ENCODE measurements at places on chromosomes 11 and 22.

DNA sequence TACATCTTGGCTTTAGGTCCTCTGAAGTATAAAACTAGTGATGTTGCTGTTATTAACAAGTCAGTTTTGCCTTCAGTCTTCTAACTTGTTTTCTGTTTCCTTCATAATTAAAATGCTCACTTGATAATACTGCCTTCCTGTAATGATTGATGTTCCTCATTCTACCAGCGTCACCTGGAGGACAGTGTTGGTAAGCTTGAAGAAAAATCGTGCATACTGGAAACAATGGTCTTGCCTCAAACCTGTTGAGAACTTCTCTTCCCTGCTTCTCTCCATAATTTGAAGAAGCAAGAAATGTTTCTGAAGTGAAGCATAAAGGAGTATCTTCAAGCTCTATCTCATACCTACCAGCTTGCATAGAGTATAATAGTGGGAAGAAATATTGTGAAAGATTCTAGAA is 3.0 kb downstream of the YWHAH start:
- no peak for DNase-seq

- DNase-seq, result no peak
These were observed 25.9 kb upstream of the HTATIP2 start for GRCh38 chr11:20337526-20338154.

- DNase-seq, result no peak
These were observed 51.6 kb upstream of the SYT13 start for GRCh38 chr11:45337583-45338360.

DNA sequence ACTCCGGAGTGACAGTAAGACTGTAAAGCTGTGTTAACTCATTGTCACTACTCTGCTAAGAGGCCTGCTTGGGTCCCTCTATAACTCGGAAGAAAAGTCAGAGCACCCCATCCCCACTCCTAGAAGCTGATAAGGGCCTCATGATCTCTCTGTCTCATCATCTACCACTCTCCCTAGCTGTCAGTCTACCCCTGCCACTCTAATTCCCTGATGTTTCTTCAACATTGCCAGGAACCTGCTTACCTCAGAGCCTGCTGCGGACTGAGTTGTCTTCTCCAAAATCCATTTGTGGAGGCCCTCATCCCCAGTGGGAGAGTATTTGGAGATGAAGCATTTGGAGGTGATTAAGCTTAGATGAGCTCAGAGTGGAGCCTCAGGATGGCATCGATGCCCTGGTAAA is 1092.2 kb downstream of the TBC1D22A start:
- no peak for DNase-seq

GRCh38 chr11:12393691-12394090 is 16.3 kb downstream of the PARVA start:
- DNase-seq, result no peak

- no peak for DNase-seq
These were observed 25.1 kb upstream of the PAMR1 start for GRCh38 chr11:35550374-35551036.

GRCh38 chr11:84566671-84567070 is 1060.5 kb downstream of the DLG2 start:
- DNase-seq, result no peak

DNA sequence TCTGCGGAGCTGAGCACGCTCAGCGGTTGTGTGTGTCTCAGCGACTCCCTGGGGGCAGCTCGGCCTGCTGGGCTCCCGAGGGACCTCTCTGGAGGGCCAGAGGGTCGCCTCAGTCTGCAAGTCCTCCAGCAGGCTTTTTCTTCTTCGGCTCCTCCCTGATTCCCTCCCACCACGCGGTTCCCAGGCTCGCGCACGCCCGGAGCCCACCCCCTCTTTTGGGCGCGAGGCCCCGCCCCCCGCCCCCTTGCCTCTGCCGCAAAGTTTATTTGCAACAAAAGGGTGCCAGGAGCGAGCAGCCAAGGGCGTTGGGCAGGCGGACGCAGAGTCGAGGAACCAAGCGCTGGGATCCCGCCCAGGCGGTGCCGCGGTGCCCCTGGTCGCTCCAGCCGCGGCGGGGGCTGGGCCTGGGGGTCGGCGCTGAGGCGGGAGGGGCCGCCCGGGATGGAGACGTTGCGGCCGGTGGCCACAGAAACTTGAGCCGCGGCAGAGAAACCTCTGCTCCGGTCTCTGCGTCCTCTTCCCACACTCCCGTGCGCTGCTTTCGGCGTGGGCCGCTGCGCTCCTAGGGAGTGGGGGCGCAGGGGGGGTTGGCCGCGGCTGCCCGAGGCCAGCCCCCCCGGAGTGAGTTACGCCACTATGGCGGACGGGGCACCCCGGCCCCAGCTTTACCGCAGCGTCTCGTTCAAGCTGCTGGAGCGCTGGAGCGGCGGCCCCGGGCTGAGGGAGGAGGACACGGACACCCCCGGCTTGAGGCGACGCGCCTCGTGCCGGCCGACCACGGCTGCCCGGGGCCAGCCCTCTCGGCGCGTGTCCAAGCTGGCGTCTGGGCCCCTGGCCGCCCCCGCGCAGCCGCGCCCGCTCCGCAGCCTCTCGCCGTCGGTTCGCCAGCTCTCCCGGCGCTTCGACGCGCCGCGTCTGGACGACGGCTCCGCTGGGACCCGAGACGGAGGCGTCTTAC is at the start of gene ARHGEF17:
Gene ARHGEF17, plus strand, starts transcription at position 274 of the 958 bp plus-strand sequence. Its CDS starts 363 bp downstream, at position 637.
- DNase-seq, result peak; percentile 55

GRCh38 chr11:78374917-78375316 is 42.7 kb downstream of the GAB2 start:
- DNase-seq, result no peak

GRCh38 chr11:112777283-112777751 is 183.9 kb upstream of the NCAM1 start:
- DNase-seq, result no peak

GRCh38 chr11:57311109-57311936 is 13.4 kb downstream of the TNKS1BP1 start:
- DNase-seq, result peak; percentile 99

- no peak for DNase-seq
These were observed 9.4 kb downstream of the C11orf97 start for GRCh38 chr11:94521684-94522083.

GRCh38 chr11:65850217-65851082 is 7.5 kb downstream of the CFL1 start:
- DNase-seq, result no peak

DNA sequence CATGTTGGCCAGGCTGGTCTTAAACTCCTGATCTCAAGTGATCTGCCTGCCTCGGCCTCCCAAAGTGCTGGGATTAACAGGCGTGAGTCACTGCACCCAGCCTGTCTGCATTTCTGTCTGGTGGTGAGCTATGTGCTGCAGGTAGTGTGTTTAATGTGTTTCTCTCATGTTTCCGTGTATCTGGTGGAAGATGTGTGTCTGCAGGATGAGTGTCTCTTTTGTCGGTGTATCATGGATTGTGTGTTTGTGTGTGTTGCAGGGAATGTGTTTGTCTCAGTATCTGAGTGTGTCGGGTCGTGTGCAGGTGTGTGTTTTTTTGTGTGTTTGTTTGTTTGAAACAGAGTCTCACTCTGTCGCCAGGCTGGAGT is 16.1 kb downstream of the SCARF2 start:
- no peak for DNase-seq

DNA sequence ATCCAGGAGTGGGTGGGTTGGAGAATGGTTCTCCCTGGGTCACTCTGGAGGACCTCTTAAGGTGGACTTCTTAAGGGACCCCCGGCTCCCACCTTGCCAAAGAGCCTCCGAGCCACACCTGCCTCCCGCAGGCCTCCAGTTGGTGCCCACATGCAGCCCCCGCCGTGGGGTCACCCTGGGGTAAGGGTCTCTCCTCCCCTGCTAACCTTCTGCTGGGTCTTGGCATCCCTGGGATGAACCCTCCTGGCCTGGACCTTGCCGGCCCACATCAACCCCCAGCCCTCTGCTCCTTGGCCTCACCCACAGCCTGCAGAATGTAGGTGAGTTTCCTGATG is 12.5 kb upstream of the MUC6 start:
- DNase-seq, result no peak

DNA sequence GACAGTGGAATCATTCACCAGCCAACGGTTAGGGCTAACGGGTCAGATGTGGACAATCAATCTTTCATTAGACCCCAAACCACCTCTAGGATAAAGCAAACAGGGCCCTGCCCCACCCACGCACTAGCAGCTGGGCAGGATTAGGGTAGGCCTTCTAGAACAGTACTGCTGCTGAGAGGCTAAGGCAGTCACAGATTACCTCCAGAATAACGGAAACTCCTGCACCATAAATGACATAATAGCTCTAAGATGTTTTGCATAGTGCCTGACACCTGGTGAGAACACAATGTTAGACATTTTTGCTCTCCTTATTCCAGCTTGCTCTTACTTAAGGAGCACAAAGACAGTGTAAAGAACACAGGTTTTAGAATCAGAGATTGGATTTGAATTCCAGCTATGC is 1.8 kb downstream of the SYTL2 start:
- DNase-seq, result no peak

- no peak for DNase-seq
These were observed 23.0 kb downstream of the MYBPC3 start for GRCh38 chr11:47329431-47329986.

DNA sequence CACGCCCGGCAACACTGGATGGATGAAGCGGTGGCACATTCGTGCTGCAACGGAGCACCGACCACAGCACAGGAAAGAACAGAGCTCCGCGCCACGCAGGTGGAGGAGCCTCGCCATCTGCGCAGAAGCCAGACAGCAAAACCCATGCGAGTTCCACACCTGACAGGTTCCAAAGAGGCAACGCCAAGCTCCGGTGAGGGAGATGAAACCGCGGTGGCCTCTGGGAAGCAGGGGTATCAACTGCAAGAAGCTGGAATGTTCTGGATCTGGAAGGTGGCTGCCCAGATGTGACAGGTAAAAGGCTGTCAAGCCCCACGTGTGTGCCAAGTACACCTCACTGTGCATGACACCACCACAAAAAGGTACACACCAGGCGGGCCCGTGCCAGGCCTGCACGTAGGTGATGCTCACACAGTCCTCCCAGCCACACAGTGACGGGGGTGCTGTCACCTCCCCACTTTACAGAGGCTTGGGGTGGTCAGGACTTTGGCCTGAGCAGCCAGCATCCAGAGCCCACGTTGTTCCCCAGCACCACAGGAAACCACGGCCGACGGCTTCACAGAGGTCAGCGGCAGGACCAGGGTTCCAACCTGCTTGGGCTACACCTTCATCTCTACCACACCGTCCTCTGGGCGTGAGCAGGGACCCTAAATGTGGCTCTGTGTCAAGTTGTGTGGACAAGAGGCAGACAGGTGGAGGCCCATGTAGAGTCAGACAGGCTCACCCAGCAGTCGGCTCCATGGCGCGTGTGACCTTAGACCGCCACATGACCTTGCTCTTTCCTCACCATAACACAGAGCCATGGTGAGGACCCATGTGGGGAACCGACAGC is 19.7 kb upstream of the EFCAB6 start:
- no peak for DNase-seq

- peak; percentile 83 for DNase-seq
These were observed 66.9 kb downstream of the NFAM1 start for GRCh38 chr22:42365111-42365865.

GRCh38 chr22:36546932-36547331 is 18.0 kb upstream of the EIF3D start:
- DNase-seq, result no peak

DNA sequence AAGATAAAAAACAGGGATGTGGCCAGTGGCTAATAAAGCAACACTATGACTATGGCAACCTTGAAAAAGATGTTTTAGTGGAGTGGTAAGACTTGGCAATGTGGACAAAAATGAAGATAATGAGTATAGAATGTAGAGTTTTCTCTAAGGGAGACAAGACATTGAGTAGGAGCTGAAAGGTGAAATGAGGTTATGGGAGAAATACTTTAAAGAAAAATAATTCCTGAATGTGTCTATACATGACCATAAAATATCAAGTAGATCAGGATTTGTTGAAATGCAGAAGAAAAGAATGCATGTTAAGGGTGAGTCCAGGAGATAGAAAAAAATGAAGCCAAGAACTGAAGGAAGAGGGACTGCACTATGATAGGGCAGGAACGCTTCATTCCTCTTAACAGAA is 101.6 kb upstream of the CARD18 start:
- no peak for DNase-seq

DNA sequence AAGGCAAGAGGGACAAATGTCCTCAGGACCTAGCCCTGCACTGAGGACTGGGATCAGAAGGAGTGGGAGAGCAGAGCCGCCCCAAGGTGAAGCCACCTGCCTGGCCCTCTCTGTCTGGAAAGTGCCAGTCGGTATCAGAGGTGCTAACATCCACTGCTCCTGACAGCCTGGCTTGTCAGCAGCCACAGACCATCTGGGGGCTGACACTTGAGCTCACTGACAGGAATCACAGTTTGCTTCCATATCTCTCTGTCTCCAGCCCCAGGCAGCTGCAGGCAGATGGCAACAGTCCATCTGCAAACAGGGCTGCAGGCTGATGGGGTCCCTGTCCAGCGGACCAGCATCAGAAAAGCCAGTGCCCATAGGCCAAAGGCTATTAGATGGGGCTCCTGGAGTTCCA is 5.5 kb downstream of the OPCML start:
- no peak for DNase-seq

DNA sequence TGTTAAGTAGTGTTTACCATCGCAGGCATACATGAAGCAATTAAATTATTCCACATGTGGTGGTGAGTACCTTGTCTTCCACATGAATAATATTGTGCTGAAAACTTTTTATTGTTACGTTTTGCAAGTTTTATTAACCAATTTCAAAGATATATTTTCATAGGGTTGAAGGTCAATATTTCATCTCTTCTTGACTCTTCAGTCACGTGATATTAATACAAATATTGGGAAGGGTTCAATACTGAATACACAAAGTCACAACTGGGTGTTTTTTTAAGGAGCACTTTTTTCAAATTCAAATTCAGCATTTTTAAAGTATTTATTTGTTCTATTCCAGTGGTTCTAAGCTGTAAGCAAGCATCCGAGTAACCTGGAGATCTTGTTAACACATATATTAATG is 348.9 kb downstream of the LRRC4C start:
- no peak for DNase-seq

GRCh38 chr11:118227865-118228785 is 3.3 kb upstream of the JAML start:
- no peak for DNase-seq

DNA sequence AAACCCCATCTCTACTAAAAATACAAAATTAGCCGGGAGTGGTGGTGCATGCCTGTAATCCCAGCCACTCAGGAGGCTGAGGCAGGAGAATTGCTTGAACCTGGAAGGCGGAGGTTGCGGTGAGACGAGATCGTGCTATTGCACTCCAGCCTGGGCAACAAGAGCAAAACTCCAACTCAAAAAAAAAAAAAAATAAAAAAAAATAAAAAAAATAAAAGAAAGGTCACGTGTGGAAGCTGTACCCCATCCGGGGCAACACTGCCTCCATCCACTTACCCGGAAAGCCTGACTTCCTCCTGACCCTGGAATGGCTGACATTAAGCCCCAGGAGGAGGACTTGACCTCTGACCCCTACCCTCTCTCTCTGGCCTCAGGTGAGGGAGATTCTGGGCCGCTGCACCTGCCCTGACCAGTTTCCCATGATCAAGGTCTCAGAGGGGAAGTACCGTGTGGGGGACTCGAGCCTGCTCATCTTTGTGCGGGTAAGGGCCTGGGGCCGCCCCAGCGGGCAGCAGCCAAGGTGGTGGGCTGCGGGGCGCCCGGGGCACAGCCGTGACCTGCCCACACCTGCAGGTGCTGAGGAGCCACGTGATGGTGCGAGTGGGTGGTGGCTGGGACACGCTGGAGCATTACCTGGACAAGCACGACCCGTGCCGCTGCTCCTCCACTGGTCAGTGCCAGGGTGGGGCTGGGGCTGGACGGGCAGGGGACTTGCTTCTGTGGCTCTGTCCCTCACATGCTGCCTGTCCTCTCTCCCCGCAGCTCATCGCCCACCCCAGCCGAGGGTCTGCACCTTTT is 3.8 kb downstream of the GAS2L1 start:
- DNase-seq, result no peak
